ENCODE measurements at places on chromosomes 2 and 18.

GRCh38 chr18:79798346-79798998 is 734 bp downstream of the KCNG2 start:
- no peak for DNase-seq

- no peak for DNase-seq
Observed at GRCh38 chr18:37566479-37567060, 972 bp upstream of the CELF4 start.

DNA sequence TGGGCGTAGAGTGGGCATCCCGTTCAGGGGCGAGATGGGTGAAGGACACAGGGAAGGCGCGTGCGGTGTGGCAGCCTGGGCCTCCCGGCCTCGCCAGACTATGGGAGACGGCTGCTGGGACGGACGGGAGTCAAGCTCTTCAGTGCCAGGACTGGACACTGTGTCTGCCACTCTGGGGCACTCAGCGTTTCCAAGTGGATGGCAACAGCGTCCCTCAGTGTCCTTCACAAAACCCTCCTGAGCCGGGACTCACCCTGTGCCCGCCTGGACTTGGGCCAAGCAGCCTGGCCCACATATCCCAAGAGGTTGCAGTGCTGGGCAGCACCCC is 16.3 kb upstream of the BOK start:
- DNase-seq, result no peak

GRCh38 chr2:8761529-8762164 is 75.8 kb downstream of the KIDINS220 start:
- DNase-seq, result no peak

DNA sequence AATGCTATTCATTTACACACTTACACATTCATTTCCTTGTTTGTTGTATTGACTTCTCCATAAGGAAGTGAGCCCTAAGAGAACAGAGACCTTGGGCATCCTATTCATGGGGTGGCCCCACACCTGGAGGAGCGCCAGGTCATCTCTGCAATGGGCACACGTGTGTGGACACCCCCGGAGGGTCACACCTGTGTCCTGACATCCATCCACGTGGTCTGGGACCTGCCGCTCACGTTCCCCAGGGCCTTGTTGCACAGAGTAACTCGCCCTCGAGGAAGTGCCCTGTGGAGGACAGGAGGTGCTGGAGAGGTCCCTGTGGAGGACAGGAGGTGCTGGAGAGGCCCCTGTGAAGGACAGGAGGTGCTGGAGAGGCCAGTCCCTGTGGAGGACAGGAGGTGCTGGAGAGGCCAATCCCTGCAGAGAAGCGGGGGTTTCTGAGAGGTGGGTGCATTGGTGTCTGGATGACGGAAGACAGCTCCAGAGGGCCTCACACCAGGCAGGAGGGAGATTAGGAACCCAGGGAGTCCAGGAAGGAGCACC is 73.2 kb upstream of the GPC1 start:
- DNase-seq, result no peak

DNA sequence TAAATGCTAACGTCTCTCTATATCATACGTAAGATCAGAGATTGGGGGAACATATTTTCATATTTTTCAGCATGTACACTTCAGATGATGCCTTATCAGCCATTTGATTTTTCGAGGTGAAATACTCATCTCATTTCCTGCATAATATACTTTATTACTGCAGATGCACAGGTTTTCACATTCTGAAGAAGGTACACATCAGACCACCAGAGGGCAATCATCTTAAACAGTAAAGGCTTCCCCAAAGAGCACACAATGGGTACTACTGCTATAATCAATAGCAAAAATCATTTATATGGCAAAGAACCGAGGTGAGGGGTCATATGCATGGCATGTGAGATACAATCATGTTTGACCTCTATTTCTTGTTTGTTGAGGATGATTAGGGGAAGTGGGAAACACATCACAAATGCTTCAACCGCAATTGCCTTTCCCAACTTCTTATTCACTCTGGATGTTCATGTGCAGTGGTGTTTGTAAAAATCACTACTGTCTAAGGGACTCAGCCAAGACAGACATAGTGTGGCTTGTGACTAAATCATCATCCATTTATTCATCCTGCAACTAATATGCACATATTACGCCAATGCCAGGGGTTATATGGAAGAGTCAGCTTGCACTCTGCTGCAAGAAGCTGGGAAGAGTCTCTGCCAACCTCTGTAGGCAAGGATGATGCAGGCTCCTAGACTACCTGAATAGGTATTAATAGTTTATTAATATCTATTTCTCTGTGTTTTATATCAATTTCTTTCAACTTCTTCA is 118.7 kb downstream of the EPB41L3 start:
- DNase-seq, result no peak

DNA sequence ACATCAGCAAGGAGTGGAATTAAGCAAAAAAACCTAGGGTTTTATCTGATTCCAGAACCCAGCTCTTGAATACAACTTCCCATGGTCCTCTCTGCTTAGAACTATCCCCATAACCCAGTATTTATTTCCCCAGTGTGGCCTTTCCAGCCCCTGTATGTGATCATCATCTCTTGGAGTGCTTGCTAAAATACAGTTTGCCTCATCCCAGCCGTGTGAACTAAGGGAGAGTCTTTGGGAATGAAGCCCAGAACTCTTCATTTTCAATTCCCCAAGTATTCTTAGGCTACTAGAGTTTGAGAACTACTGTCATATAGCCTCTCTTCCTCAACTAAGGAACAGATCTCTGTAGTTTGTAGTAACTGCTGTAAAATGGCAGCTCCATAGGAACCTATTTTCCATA is 173.1 kb downstream of the LCLAT1 start:
- no peak for DNase-seq

DNA sequence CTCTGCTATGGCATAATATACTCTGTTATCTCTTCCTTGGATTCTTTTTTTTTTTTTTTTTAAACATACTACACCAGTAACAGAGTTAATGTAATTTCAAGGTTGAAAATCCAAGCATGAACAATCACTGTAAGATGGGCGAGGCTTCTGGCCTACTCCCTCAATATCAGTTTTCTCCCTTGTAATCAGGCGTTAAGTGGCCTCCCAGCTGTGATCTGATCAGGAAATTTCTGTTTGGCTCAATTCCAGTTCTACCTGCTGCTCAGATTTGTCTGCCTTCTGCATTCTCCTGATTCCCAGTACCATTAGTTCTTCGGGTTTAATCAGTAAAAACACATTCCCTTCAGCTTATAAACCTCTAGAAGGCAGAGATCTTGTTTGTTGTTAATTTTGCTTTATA is 18.6 kb downstream of the PRKD3 start:
- DNase-seq, result no peak

DNA sequence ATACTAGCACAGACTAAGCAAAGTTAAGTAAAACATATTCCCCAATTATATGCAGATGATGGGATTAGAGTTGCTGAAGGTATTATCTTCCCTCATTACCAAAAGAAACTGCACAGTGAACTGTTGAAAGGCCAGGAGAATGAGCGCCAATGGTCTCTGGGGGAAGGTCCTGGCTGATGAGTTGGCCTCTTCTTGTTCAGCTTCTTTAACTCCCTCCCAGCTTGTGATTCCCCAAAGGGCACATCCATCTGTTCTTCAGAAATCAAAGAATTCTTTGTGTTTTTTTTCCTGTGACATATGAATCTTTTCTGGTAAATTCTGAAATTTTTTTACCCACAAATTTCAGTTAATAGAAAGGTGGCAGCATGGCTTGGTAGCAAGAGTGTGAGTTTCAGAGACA is 667.6 kb downstream of the CNTNAP5 start:
- no peak for DNase-seq

DNA sequence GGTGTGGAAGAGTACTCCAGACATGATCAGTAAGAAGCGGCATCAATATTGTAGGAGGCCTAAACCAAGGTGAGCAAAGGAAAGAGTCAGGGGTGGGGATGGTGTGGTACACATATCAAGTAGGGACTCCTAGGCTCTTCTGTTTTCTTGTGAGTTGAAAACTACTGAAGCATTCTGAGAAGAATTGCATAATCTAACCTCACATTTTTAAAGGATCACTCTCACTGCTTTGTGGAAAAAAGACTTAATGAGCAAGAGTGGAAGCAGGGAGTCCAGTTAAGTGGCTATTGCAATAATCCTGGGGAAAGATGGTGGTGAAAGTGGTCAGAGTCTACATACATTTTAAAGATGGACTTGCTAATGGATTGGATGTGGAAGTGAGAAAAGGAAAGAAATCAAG is 899.5 kb upstream of the FAM98A start:
- DNase-seq, result no peak

- DNase-seq, result no peak
Observed at GRCh38 chr2:124024561-124025170, 421 bp upstream of the CNTNAP5 start.

DNA sequence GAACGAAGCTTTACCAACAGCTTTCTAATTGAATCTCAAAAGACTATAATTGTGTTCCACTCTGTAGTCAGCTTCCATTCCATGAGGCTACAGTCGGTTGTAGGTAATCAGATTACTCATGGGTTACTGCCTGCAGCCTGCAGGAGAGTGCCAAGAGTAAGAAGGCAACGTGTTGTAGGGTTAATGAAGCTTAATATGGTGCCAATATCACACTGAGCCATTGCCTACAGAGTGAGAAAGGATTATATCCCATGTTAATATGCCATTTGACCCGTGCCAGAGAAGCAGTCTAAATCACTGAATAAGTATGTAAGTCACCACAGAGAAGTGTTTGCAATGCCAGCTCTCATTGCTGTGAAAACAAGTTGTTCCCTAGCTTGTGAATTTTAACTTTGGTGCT is 734.5 kb upstream of the ACVR2A start:
- no peak for DNase-seq

GRCh38 chr2:150438654-150439053 is 48.8 kb downstream of the RND3 start:
- DNase-seq, result no peak
